ENCODE measurements at places on chromosomes 4 and X.

DNA sequence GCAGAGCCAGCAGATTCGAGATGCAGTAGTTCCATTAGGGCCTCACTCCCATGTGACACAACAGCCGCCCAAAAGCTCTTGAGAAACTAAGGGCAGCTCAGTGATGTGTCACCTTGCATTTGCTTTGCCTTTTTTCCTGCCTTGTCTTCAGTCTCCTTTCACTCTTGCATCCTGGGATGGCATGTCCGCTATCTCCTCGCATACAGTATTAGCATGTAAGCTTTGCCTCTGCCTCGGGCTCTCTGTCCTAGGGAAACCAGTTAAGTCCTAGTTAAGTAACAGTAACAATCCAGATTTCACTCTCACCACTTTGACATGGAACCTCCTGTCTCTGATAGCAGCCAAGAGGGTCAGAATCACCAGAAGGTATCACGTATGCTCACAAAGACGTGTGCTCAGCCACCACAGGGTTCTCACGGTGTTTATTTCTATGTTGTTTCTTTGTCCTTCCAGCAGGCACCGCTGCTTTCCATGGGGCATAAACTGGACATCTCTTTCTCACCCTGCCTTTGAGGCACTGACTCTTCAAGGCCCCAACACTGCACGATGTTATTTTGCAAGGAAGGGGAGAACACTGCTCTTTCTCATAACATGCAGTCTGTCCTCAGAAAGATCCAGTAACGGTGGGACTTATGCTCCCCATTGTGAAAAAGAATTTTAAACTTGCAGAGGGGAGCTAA lies 26.7 kb upstream of the SORBS2 start:
- DNase-seq = no peak

- peak; percentile 17 for DNase-seq
Observed at GRCh38 chr4:13483768-13484121, 395 bp downstream of the RAB28 start.

GRCh38 chr4:156939801-156940200 lies 31.8 kb downstream of the PDGFC start:
- no peak for DNase-seq

DNA sequence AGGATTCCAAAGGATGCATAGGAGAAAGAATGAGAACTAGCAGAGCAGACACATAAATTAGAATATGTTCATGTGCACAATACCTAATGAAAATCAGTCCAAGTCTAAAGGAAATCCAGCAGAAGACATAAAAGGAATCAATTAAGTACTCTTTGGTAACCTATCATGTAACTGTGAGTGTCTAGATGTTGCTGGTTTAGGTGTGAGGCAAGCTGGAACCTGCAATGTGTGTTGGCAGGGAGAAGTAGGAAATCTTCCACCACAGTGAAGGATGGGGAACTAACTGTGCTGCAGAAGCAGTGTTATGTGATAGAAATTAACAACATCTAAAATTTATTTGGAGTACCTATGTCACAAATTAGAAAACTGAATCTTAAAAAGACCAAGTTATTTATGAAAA lies 330.8 kb upstream of the DKK2 start:
- DNase-seq = no peak

- no peak for DNase-seq
Observed at GRCh38 chr4:172683021-172683420, 485.6 kb upstream of the GALNT7 start.

Data from activated naive CD8-positive, alpha-beta T cell treated with anti-CD3 and anti-CD28 coated beads for 36 hours (primary cell).